SJSA1 (cell line): ENCODE measurements at places on chromosomes 3 and 15. TPM values are rescaled to one million over a fixed set of nuclear protein-coding genes. Genes with fewer than 3 reads are reported as not detected.
A peak's percentile ranks its signal among the peaks of the same experiment; 100 is the strongest.

- DNase-seq = no peak
Observed at GRCh38 chr3:159082519-159082918, 280.7 kb downstream of the MFSD1 start.

GRCh38 chr3:194197981-194198695 lies 62.2 kb downstream of the HES1 start:
- no peak for DNase-seq

The P2RY12 gene
- not detected in 2 replicates for total RNA-seq

- DNase-seq = peak; percentile 46
Observed at GRCh38 chr15:89575656-89576416, 567 bp downstream of the TICRR start.

DNA sequence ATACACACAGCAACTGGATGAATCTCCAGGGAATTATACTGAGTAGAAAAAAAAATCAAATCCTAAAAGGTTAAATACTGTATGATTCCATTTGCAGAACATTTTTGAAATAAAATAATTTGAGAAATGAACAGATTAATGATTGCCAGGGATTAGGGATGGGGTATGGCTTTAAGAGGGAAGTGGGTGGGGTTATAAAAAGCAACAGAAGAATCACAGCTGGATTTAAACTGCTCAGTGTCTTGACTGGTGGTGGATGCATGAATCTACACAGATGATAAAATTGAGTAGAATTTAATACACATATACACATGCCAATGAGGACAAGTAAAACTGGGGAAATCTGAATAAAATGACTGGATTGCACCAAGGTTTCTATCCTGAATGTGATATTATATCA lies 79.7 kb upstream of the GOLGA8B start:
- no peak for DNase-seq

The CIB2 gene
- 3.2 and 3.8 TPM in 2 replicates for total RNA-seq

The FAM174B gene
- total RNA-seq = 0.05 TPM in 1 of 2 replicates, not detected in the other
